NCI-H2171 treated with DMSO at 0.1 percent for 48 hours (cell line): ENCODE measurements at places on chromosomes 4 and X.

DNA sequence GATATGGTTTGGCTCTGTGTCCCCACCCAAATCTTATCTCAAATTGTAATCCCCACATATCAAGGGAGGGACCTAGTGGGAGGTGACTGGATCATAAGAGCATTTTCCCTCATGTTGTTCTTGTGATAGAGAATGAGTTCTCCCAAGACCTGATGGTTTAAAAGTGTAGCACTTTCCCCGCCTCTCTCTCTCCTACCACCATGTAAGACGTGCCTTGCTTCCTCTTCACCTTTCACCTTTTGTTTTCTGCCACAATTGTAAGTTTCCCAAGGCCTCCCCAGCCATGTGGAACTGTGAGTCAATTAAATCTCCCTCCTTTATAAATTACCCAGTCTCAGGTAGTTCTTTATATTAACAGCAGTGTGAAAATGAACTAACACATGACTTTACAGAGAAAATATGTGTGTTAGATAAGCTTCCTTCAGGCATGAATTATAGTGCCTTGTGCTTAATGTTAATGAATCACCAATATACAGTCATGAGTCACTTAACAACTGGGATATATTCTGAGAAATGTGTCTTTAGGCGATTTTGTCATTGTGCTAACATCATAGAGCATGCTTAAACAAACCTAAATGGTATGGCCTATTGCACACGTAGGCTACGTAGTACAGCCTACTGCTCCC is 37.9 kb downstream of the PDGFC start:
- no peak for DNase-seq

DNA sequence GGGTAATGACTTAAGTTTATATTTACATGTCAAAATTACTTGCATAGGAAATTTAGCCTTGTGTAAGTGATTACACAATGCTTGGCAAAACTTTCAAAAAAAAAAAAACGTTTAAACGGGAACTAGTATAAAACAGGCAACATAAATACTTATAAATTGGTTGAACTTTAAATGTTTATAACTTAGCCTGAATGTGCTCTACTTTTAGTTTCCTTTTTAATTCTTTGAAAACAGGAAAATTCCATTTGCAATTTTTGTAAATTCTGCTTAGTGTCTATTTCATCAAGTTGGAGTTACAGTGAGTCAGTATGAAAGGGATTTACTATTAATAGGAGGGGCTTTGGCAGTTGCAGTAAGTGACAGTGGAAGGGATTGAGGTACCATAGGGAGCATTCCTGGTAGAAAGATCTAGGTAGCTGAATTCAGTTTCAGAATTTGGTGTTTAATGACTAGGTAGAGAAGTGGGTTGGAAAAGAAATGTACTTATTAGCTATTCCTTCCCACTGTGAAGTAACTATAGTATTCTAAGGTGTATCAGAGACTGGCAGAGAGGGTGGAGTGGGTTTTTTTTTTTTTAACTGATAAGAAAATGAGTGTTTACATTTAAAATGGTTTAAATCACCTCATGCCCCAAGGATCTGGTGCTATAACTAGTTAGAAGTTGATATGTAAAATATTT is 2.8 kb downstream of the STAG2 start:
- DNase-seq, result no peak

GRCh38 chr4:41485041-41485440 is 52.9 kb upstream of the LIMCH1 start:
- no peak for DNase-seq

GRCh38 chr4:185578284-185578683 is 43.0 kb upstream of the PDLIM3 start:
- DNase-seq, result no peak

- DNase-seq, result no peak
These were observed 205.2 kb downstream of the DKK2 start for GRCh38 chr4:106830879-106831278.

DNA sequence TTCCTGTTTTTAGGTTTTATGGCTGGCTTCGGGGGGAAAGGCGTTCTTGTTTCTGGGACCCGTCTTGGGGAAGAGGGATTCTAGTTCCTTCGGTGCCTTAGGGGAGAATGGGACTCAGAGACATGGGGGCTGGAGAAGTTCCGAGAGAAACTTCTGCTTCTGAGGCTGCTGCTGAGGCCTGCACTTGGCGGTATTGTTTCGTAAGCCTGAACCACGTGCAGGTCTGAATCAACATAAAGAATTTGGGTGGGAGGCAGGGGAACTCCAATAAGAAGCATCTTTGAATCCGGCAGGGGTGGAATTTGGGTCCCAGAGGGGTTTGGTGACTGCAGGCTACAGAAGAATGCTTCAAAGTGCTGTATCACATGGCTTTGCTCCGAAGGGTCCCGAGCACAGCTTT is 15.1 kb downstream of the XG start:
- DNase-seq, result no peak

DNA sequence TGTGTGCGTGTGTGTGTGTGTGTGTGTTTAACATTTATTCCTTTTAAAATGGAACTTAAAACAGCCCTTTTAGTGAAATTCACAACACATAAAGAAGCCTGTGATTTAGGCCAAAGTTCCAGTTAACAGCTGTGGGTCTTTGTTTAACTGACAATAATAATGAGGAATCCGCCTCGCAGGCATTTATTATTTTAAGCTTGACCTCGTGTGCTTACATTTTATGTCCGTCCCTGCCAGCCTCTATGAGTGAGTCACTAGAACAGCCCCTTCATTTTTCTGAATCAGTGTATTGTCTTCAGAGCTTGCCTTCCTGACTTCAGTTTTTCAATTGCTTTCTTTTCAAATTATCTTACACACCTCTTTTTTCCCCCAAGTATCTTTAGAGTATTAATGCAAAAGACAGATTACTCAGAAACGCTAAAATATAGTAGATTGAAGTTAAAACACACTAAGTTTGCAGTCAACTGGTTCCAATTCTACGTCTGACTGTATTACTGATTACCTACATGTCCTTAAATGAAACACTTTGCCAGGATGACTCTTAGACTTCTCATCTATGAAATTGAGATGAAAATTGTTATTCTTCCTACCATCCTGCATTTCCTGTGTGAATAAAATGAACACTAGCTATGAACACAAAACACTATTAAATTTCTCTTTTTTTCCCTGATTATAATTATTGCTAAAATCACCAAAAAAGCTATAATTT is 319.6 kb upstream of the HS3ST1 start:
- no peak for DNase-seq

DNA sequence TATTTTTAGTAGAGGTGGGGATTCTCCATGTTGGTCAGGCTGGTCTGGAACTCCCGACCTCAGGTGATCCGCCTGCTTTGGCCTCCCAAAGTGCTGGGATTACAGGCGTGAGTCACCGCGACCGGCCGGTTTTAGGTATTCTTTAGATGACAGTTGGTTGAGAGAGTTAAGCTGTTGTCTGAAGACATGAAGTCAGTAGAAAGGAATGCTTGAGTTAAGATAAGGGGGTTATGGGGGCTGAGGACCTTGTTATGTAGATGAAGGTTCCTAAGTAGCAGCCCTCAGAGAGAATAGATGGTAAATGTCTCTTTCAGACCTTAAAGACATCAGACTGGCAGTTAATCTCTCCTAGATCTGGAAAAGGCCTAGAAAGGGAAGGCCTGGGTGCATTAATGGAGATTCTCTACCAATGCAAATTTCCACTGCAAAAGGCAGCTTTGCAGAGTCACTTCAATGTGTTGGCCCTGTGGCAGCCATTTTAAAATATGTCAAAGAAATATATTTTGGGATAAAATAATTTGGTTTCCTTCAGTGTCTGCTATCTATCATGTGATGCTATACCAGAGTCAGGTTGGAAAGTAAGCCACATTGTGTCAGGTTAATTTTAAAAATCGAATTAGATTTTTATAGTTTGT is 6.4 kb upstream of the ZNF674 start:
- DNase-seq, result no peak

- no peak for DNase-seq
These were observed 337.3 kb upstream of the DIPK2B start for GRCh38 chrX:45537936-45538335.

GRCh38 chrX:106716004-106716403 is 10.5 kb upstream of the RNF128 start:
- DNase-seq, result no peak
